ENCODE measurements at places on chromosomes 3 and 15. TPM values are rescaled to one million over a fixed set of nuclear protein-coding genes. Genes with fewer than 3 reads are reported as not detected.

The ZNF35 gene
- total RNA-seq: 28.1 TPM

The PARP15 gene
- 4.0 TPM for total RNA-seq

The OR5K2 gene
- total RNA-seq: not detected

The RAB6B gene
- total RNA-seq: 0.27 TPM

The IL16 gene
- 11.1 TPM for total RNA-seq

The CCDC12 gene
- total RNA-seq: 58.8 TPM

The GP5 gene
- 0.14 TPM for total RNA-seq

The RARRES1 gene
- 9.3 TPM for total RNA-seq

The ROBO2 gene
- 9.9 TPM for total RNA-seq

- DNase-seq: no peak
- no peaks in the 10 kb centered on the region for H3K4me1 ChIP-seq
- H3K4me3 ChIP-seq: no peak overlapping the region
- no peak overlapping the region for H3K27ac ChIP-seq
- no peaks in the 10 kb centered on the region for H3K36me3 ChIP-seq
- no peaks in the 10 kb centered on the region for H3K27me3 ChIP-seq
These were observed 158.3 kb downstream of the ECT2 start for GRCh38 chr3:172908771-172909270.

- H3K4me1 ChIP-seq: peaks cover 8% of the 10 kb centered on the region
- no peak overlapping the region for H3K27ac ChIP-seq
- H3K27me3 ChIP-seq: no peaks in the 10 kb centered on the region
- DNase-seq: no peak
These were observed 116.0 kb upstream of the PRICKLE2 start for GRCh38 chr3:64341296-64341695.

GRCh38 chr3:29083081-29083480 lies 197.8 kb upstream of the RBMS3 start:
- H3K4me1 ChIP-seq: peaks cover 6% of the 10 kb centered on the region
- H3K27ac ChIP-seq: no peak overlapping the region
- DNase-seq: no peak
- no peak overlapping the region for H3K4me3 ChIP-seq
- H3K36me3 ChIP-seq: no peaks in the 10 kb centered on the region

DNA sequence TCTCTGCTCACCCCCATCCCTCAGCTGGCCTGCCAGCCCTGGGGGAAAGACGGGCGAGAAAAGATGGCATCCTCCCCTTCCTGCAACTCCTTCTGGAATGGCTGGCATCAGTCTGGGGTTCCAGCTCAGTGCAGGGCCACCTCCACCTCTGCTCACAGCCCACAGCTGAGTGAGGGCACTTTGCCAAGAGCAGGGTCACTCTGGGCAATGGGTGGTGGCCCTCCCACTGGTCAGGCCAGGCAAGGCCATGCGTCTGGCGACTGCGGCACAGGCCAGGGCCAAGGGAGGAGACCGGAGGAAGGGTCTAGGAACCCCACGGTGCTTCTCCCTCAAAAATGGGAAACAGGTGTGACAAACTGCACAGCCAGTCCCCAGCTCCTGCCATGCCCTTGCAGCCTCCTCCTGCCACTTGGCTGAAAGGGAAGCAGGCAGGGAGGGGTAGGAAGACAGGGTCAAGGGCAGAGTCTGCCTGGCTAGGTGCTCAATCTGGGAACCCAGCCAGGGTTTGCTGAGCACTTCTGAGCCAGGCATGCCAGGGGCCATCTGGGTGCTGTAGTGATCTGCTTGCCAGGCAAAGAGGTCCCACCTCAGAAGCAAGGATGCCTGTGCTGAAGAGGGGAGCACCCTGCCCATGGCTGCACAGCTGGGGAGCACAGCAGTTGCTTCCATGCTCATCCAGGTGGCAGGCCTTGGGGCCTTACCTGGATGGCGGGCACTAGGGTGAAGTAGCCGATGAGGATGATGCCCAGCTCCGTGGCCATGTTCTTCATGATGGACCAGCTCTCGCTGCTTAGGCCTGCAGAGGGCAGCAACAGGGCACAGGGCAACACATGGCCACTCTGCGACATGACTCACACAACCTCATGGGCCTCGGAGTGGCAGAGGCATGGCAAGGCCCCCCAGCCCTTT lies 41.2 kb downstream of the PTPN23 start:
- H3K4me1 ChIP-seq: peaks cover 8% of the 10 kb centered on the region
- no peak overlapping the region for H3K4me3 ChIP-seq
- no peak for DNase-seq
- peaks cover 44% of the 10 kb centered on the region for H3K36me3 ChIP-seq
- peak overlapping the region; percentile 83 for H3K27ac ChIP-seq
- H3K27me3 ChIP-seq: no peaks in the 10 kb centered on the region

DNA sequence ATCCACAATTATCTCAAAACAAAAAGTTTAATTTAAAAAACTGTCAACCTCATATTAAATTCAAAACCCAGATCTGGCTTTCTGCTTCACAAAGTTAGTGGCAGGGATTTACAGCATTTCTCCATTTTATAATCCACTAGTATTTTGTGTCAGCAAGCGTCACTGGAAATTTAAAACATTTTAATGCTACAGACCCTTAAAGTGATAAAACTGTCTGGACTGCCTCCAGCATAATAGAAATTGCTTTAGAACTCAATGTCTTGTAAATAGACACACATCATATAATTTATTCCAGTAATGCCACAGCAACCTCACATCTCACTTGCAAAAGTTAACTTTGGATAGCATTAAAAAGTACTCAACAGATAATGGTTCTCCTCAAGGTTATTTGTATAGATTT lies 116.1 kb downstream of the ULK4 start:
- H3K36me3 ChIP-seq: no peaks in the 10 kb centered on the region
- H3K4me3 ChIP-seq: no peak overlapping the region
- no peak overlapping the region for H3K27ac ChIP-seq

- DNase-seq: no peak
- no peaks in the 10 kb centered on the region for H3K27me3 ChIP-seq
- no peak overlapping the region for H3K27ac ChIP-seq
These were observed 19.2 kb downstream of the DYNC1LI1 start for GRCh38 chr3:32551496-32551895.

GRCh38 chr3:73832426-73832825 lies 207.7 kb upstream of the PDZRN3 start:
- no peak overlapping the region for H3K27ac ChIP-seq
- H3K27me3 ChIP-seq: no peaks in the 10 kb centered on the region
- H3K36me3 ChIP-seq: no peaks in the 10 kb centered on the region
- H3K4me1 ChIP-seq: peaks cover 22% of the 10 kb centered on the region

DNA sequence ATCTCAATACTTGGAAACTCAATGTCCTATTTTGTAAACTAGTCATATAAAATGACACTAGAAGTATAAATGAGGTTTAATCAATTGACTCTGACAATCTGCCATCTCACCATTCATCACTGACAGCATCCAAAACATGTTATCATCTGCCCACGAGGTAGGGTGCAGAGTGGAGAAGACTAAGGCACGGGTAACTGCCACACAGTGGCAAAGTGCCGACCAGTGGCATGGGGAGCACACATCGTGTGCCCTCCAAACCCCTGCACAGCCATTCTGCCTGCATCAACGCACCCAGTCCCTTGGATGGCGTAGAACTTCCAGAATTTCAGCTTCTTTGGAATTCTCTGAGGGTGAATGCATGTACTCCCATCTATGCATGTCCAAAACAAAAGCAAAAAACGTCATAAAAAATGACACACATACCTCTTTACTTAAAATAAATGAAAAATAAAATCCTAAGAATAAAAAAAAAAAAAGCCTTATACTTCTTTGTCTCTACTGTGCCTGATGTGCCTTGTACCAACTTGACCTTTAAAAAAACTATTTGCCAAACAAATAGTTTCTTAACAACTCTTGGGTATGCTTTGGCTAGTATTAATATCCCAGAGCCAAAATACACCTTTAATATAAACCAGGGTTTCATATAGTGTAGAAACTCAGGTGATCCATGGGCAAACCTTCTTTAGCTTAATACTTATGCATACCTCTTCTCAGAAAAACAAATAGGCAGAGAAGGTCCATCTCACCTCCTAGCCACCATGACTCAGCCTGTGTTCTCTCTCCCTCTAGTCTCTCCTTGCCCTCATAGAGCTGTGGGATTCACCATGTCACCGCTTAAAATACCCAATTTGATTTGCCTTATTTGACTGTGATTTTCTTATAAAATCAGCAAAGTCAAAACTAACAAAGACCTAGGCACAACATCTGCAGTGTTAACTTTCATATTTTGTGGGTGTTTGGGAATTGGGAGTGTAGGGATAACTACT lies 12.7 kb downstream of the CPOX start:
- H3K4me1 ChIP-seq: no peaks in the 10 kb centered on the region
- H3K36me3 ChIP-seq: peaks cover 2% of the 10 kb centered on the region
- no peak for DNase-seq
- no peak overlapping the region for H3K27ac ChIP-seq
- no peaks in the 10 kb centered on the region for H3K27me3 ChIP-seq

DNA sequence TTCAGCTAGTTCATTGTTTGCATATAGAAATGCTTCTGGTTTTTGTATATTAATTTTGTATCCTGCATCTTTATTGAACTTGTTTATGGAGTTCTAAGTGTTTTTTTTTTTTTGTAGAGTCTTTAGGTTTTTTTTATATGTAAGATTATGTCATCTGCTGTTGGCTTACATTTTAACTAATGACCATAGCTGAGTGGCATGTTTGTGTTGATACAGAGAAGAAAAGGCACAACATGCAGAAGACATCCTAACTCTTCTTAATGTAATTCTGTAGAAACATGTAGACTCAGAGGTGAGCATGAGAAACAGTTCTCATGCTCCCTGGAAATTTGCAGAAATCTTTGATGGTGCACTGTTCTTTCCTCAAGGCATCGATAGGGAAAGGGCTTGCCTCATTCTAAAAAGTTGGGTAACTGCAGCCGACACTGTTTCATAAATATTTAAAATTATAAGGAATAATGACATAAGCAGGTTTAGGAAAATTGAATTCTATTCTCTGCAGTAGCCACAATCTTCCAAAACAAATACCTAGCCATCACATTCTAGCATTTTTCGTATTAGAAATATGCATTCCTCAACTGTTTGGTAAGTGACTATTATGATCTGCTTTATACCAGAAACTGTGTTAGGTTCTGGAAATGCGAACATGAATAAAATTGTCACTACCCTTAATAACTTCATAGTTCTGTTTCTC lies 499.6 kb upstream of the KCNMB2 start:
- no peak for DNase-seq
- peak overlapping the region; percentile 49 for H3K4me3 ChIP-seq
- H3K27ac ChIP-seq: peak overlapping the region; percentile 15
- no peaks in the 10 kb centered on the region for H3K27me3 ChIP-seq
- H3K36me3 ChIP-seq: no peaks in the 10 kb centered on the region

DNA sequence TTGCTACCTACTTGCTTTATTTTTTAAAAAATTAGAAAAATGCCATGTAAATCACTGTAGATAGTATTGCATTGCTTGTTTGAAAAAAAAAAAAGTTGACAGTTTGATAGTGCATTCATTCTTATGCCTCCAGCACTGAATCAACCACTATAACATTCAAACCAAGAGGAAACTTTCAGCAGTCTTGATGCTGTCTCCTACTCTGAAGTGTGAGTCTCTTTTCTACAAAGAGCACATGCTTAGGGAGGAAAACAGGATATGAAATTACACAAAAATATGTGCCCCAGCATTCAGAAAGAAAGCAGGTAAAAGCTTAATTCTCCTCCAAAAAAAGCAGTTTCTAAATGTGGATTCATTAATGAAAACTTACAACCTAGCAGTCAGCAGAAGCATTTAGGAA lies 78.3 kb downstream of the ZBTB20 start:
- H3K36me3 ChIP-seq: no peaks in the 10 kb centered on the region
- DNase-seq: no peak
- peak overlapping the region; percentile 19 for H3K27ac ChIP-seq

GRCh38 chr15:99668533-99669182 lies 64.6 kb downstream of the LYSMD4 start:
- no peaks in the 10 kb centered on the region for H3K27me3 ChIP-seq
- no peak for DNase-seq
- no peak overlapping the region for H3K27ac ChIP-seq
- H3K36me3 ChIP-seq: peaks cover 7% of the 10 kb centered on the region
- H3K4me1 ChIP-seq: peaks cover 9% of the 10 kb centered on the region

DNA sequence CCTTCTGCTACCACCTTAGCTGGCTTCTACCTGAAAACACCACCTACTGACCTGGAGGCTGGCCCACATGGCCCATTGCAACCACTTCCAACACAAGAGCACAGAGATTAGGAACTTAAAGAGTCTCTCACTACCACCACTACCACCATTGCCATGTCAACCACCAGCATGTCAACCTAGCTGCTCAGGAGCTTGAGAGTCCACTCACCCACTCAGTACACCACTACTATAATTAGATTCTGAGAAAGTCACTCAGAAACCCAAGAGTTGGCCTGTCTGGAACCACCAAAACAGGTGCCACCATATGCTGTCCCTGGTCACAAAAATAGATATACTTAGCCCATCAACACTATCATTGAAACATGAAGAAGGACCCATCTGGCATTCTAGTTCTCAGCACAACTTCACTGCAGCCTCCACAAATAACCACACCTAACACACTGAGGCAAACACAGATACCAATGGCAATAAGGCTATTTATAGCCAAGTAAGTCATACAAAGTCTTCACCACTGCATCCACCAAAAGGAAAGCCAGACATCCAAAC lies 806.7 kb upstream of the EPHA6 start:
- H3K4me3 ChIP-seq: no peak overlapping the region
- no peaks in the 10 kb centered on the region for H3K36me3 ChIP-seq
- H3K27ac ChIP-seq: no peak overlapping the region
- no peaks in the 10 kb centered on the region for H3K27me3 ChIP-seq
- DNase-seq: no peak

DNA sequence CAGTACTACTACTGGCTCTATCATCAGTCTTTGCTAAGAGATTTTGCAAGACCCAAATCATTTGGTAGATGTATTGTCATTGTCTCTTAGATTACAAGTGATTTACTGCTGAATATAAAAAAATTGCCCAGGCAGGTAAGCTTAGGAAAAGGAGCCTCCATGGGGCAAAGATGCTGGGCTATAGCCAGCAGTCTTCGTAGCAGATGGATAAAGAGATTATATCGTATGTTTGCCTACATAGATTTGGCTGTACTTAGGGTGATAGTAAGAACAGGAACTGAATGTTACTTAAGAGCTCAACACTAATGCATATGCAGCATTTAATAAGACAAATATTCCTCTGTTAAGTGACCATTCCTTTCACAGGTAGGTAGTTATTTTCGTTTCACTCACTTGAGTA lies 48.9 kb downstream of the PTPRG start:
- no peak for DNase-seq
- H3K36me3 ChIP-seq: no peaks in the 10 kb centered on the region
- no peak overlapping the region for H3K4me3 ChIP-seq
- no peaks in the 10 kb centered on the region for H3K27me3 ChIP-seq
- H3K4me1 ChIP-seq: peaks cover 3% of the 10 kb centered on the region
- H3K27ac ChIP-seq: no peak overlapping the region

GRCh38 chr3:13569201-13569600 lies 20.3 kb downstream of the FBLN2 start:
- no peaks in the 10 kb centered on the region for H3K36me3 ChIP-seq
- H3K4me3 ChIP-seq: no peak overlapping the region
- H3K27ac ChIP-seq: no peak overlapping the region
- H3K4me1 ChIP-seq: no peaks in the 10 kb centered on the region
- no peaks in the 10 kb centered on the region for H3K27me3 ChIP-seq

GRCh38 chr3:21310161-21310560 lies 440.8 kb downstream of the ZNF385D start:
- no peak overlapping the region for H3K4me3 ChIP-seq
- no peaks in the 10 kb centered on the region for H3K27me3 ChIP-seq
- H3K36me3 ChIP-seq: no peaks in the 10 kb centered on the region
- no peaks in the 10 kb centered on the region for H3K4me1 ChIP-seq
